ENCODE measurements at places on chromosomes 7 and 10.

DNA sequence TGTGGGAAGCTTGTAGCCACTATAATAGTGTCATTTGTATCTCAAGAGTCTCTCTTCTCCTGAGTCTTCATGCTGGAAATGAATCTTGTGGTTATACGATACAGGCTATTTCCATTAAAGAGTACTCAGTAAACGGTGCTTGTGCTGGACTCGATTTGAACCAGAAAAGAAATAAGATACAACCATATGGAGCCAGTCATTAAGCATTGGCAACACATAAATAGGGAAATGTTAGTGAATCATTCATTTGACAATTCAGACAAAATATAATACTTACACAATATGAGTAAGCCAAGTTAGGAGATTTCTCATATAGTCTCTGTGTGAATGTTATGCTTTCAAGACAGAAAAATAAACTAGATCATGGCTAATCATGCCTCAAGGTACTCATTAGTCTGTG, 356.8 kb downstream of the PLXDC2 start:
- DNase-seq, result no peak

- DNase-seq, result no peak
Observed at GRCh38 chr10:69458430-69459100, 7.3 kb downstream of the TSPAN15 start.

GRCh38 chr10:83816942-83817341, 322.4 kb upstream of the GHITM start:
- no peak for DNase-seq

- DNase-seq, result no peak
Observed at GRCh38 chr10:125260260-125260659, 99.9 kb upstream of the CTBP2 start.

GRCh38 chr7:49766966-49767365, 6.5 kb upstream of the VWC2 start:
- no peak for DNase-seq

GRCh38 chr10:24418532-24418931, 209.6 kb downstream of the KIAA1217 start:
- DNase-seq, result no peak

DNA sequence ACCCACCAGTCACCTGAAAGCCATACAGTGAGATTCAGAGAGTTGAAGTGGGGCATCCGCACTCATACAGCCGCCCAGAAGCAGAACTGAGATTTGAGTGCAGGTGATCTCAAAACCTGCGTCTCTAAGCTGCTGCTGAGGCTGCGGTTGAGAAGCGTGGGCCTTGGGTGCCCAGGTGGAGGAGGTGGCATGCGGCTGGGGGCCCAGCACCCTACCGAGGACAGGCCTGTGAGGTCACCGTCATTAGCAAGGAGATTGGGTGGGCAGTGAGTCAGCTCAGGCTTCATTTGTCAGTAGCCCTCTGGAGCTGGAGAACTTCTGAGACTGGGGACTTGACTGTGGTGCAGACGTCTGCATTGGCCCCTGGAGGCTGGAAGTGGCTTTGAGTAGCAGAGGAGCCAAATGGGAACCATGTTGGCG, 29.8 kb downstream of the ZMIZ1 start:
- DNase-seq, result no peak

DNA sequence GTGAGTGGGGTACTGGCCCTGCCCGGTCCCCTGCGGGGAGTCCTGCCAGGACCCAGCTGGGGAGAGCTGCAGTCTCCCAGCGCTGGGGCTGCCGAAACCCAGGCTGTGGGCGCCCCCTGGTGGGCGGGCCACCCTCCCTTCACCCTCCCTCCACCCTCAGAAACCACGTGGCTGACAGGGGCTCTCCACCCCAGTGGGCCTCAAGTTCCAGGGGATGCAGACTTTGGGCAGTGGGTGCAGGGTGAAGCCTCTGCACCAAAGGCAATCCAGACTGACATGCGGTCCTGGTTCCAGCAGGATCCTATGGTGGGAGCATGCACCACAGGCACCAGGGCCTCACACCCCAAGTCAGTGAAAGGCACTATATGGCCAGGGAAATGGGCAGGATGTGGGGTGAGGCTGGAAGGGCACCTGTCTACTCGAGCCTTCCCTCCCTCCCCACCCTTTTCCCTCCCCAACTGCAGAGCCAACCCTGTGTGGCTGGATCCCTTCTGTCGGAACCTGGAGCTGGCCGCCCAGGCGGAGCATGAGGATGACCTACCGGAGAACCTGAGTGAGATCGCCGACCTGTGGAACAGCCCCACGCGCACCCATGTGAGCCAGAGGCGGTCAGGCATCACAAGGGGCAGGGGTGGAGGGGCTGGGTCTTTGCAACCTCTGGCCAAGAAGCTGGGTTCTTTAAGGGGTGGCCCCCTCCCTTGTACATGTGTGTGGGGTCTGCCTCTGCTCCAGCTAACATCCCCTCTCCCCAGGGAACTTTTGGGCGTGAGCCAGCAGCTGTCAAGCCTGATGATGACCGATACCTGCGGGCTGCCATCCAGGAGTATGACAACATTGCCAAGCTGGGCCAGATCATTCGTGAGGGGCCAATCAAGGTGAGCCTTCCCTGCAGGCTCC, 38.8 kb downstream of the PSAP start:
- DNase-seq, result peak; percentile 67

GRCh38 chr7:136923111-136923667, 54.7 kb downstream of the CHRM2 start:
- no peak for DNase-seq

DNA sequence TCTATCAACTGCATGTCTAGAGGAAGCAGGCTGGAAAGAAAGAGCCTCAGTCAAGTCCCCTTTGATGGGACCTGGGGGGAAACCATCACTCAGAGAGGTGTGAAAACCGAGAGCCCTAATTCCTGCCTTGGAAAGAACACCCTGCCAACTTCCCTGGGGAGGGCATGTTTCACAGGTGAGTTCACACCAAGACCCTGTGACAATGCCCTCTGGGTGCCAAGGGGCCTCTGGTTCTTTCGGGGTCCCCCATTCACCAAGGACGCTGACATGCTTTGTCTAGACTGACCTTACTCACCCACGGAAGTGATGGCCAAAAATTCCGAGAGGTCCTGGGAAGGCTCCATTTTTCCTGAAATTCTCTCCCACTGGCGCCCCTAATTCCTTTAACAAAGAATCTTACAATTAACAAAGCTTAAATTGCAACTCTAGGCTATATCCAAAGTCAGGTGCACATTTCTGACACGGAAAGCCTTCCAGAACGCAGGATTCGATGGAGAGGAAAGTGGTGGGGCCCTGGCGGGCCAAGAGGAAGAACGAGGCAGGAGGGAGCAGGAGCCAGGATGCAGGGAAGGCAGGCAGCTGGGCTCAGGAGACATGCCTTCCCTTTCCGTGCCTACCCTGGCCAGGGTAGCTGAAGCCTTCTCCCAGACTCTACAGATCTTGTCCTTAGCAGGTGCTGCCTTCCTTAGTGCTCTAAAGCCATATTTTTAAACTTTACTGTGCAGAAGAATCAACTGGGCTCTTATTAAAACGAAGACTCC, 23.7 kb downstream of the VSTM4 start:
- DNase-seq, result no peak

Measured in T follicular helper cell (primary cell).